ENCODE measurements at places on chromosomes 11 and 22.

DNA sequence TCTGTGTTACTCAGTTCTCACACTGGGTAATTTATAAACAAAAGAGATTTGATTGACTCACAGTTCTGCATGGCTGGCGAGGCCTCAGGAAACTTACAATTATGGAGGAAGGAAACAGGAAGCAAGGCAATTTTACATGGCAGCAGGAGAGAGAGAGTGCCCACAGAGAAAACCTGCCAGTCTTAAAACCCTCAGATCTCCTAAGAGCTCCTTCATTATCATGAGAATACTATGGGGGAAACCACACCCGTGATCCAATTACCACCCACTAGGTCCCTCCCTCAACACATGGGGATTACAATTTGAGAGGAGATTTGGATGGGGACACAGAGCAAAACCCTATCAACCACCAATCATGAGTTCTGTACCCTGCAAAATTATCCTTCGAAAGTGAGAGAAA lies 1180.8 kb downstream of the JRKL start:
- DNase-seq: no peak

- DNase-seq: no peak
Observed at GRCh38 chr11:1888811-1889210, 2.9 kb downstream of the PRR33 start.

DNA sequence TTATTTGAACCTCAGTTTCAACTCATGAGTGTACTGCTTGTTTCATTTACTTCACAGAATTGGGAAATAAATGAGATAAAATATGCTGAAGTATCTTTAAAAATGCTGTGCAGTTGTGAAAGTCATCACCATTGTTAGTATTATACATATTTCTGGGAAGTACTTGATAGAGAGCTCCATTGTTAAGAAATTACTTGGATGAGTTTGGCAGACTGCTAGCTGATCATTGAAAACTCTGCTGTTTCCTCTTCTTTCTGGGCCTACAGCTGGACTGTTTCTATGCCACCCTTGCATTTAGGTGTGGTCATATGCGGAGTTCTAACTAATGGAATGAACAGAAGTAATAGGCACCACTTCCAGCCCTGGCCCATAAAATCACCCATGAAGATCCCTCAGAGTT lies 10.0 kb downstream of the SIK2 start:
- no peak for DNase-seq

GRCh38 chr22:20964090-20964798 lies 2.8 kb upstream of the AIFM3 start:
- DNase-seq: no peak

DNA sequence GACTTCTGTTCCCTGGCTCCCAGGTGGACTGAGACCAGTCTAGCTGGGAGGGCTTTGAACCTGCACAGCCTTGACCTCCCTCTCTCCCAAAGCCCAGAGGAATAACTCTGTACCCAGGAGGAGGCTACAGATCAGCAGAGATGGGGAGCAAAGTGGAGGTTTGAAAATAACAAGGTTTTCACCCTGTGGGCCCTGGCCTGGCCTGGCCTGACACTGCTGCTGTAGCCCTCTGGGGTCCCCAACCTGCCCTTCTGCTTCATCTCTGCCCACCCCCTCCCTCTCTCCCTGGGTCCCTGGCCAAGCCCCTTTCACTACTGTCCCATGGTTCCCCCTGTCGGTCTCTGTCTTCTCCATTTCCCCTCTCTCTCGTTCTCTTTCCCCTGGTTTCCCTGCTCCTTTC lies 225.2 kb downstream of the BUD13 start:
- DNase-seq: no peak

DNA sequence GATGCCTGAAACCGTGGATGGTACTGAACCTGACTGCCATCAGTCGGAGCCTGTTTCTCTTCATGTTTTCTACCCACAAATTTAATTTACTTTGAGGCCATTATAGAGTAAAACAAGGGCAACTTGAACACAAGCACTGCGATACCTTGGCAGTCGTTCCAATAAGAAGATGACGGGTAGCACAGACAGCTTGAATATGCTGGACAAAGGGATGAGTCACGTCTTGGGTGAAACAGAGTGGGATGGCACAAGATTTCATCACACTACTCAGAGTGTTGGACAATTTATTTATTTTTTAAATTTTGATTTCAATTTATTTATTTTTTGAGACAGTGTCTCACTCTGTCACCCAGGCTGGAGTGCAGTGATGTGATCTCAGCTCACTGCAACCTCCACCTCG lies 5.7 kb downstream of the DIXDC1 start:
- DNase-seq: no peak

- DNase-seq: no peak
Observed at GRCh38 chr22:48218889-48219420, 1456.5 kb downstream of the TBC1D22A start.

- DNase-seq: no peak
Observed at GRCh38 chr11:117870103-117870952, 6.1 kb downstream of the FXYD6 start.

DNA sequence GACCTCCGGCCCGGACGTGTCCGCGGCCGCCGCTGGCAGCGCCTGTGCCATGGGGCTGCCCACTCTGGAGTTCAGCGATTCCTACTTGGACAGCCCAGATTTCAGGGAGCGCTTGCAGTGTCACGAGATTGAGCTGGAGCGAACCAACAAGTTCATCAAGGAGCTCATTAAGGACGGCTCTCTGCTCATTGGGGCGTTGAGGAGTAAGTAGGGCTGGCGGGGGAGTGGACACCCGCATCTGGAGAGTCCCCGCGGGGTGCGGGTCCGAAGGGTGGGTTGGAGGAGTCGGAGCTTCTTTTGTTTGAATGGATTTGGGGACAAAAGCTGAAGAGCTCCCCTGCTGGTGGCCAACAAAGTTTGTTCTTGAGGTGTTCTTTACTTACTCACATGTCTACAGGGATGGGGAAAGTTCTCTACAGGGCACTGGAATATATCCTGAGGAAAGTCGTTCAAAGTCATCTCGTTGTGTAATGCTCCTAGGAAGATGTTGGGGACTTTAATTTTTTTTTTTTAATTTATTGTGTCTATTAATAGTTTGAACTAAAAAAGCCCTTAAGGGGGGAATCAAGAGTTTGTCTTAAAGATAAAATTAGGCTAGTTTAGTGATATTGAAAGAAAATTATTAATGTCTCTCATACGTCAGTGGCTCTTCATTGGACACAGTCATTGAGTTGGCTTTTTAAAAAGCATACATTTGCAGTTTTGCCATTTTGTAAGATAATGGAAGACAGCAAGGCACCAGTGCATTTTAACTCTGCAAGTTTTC lies 725 bp downstream of the ARHGAP42 start:
- no peak for DNase-seq
